ENCODE measurements at places on chromosomes 3 and 15. TPM values are rescaled to one million over a fixed set of nuclear protein-coding genes. Genes with fewer than 3 reads are reported as not detected.

DNA sequence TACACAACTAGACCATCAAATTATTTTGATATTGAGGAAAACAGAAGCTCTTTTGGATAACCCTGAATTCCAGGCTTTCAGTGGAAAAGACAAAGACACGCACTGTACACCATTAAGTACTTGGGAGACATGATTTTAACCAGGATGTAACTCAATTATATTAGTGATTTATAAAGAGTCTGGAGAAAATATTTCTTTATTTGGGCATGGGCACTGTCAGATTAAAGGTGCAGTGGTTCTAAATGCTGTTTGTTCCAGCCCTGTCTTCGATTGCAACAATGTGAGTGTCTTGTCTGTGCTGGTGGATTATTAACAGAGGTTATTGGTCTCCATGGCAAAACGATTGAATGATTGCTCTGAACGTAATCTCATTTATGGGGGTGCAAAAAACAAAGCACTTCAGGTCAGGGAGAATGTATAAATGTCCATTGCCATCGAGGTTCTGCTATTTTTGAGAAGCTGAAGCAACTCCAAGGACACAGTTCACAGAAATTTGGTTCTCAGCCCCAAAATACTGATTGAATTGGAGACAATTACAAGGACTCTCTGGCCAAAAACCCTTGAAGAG lies at the start of gene TM4SF4:
TM4SF4 (plus strand) TSS at position 448 of the 568 bp plus-strand sequence. CDS start 181 bp downstream, outside the sequence.
- DNase-seq, result no peak

DNA sequence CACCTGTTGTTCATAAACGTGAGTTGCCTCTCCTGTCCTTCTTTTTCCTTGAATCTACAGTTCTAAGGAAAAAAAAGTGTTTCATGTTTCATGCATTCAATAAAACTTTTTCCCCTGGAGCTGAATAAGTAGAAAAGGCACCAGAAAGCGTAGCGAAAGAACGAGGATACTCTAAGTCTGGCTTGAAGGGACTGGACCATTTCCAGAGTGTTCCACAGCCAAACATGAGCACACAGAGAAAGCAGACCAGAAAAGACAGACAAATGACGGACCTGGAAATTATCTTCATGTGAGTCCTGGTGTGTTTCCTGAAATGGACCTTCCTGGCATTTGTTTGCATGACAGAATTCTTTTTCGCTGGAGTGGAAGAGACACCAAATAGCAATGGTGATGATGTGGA lies 204.7 kb downstream of the SV2B start:
- DNase-seq, result no peak

DNA sequence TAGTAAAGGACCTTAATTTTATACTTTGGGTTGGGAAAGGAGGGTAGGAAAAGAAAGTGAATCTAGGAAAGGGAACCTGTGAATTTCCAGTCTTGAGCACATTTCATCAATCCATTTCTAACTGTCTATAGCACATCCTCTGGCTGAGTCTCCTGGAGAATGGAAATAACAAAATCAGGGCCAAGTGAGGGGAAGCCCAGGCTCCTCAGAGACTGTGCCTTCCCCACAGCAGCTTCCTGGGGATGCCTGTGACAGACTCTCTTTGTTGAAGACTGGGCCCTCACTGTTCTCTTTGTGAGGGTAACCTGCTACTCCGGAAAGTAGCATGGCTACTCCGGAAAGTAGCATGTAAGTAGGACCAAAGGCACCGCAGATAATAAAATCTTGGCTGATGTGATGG lies 22.6 kb upstream of the CSPG5 start:
- DNase-seq, result no peak

DNA sequence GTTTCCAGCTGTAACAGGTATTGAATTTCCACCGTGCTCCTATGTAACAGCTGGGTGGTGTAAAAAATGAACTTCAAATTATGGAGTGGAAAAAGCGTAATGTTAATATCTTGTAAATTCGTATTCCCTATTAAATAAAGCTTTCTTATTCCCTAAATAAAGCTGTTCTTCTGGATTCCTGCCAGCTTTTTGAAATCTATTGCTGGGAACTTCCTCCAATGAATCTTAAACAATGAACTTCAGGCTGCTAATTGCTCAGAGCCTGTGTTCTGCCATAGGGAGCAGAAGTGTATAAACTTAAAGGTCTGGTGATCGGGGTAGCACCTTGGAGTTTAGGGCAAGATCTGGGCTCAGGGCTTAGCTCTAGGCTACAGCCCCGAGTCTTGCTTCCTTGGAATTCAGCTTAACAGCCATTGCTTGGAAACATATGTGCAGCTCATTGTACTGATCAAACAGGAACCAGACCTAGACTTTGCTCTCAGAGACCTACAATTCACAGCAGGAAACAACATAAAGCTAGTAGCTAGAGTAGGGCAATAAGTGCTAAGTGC lies 1.4 kb downstream of the ARL14 start:
- DNase-seq, result no peak

GRCh38 chr15:89964232-89964954 lies 36.7 kb upstream of the ZNF710 start:
- no peak for DNase-seq

GRCh38 chr3:69761896-69762767 lies 22.9 kb downstream of the MITF start:
- DNase-seq, result no peak

GRCh38 chr3:50982540-50983325 lies 308.0 kb downstream of the DOCK3 start:
- DNase-seq, result no peak

GRCh38 chr3:12840591-12841148 lies 695 bp downstream of the RPL32 start:
- DNase-seq, result no peak

The OCA2 gene
- total RNA-seq, result not detected

The CLDN16 gene
- not detected for total RNA-seq

The XPC gene
- total RNA-seq, result 24.3 TPM

The DNAH1 gene
- total RNA-seq, result 10.1 TPM

The PROS1 gene
- 0.57 TPM for total RNA-seq

The SCN5A gene
- total RNA-seq, result 0.39 TPM

The RBSN gene
- total RNA-seq, result 13.5 TPM

The TGM5 gene
- not detected for total RNA-seq

The SHC4 gene
- 1.4 TPM for total RNA-seq

The ZNF592 gene
- total RNA-seq, result 30.8 TPM

The KBTBD13 gene
- total RNA-seq, result not detected

The B3GALNT1 gene
- total RNA-seq, result 1.1 TPM

Measured in activated CD4-positive, alpha-beta T cell treated with anti-CD3 and anti-CD28 coated beads for 36 hours (primary cell).